ENCODE measurements at places on chromosomes 2 and 18.

DNA sequence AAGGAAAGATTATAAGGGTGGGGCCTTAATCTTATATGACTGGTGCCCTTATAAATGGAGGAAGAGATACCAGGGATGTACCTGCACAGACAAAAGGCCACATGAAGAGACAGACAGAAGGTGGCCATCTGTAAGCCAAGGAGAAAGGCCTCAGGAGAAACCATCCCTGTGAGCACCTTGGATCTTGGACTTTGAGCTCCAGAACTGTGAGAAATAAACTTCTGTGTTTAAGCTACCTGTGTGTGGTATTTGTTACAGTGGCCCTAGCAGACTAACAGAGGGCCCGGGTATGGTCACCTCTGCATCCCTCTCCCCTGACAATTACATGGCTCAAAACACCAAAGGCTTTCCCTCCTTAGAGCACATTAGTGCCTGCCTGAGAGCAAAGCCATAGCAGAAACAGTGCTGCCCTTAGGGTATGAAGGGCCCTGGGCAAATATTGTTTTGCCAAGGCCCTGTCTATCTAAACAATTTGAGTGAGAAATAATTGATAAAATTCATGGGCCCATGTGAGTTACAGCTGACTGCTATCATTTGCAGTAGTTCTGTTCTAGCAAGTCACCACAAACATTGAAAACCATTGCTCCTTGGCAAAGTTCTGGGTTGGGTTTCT, 109.3 kb upstream of the MYCN start:
- no peak for DNase-seq

- DNase-seq, result no peak
Measured at GRCh38 chr18:54845787-54846186, 17.5 kb downstream of the RAB27B start.

DNA sequence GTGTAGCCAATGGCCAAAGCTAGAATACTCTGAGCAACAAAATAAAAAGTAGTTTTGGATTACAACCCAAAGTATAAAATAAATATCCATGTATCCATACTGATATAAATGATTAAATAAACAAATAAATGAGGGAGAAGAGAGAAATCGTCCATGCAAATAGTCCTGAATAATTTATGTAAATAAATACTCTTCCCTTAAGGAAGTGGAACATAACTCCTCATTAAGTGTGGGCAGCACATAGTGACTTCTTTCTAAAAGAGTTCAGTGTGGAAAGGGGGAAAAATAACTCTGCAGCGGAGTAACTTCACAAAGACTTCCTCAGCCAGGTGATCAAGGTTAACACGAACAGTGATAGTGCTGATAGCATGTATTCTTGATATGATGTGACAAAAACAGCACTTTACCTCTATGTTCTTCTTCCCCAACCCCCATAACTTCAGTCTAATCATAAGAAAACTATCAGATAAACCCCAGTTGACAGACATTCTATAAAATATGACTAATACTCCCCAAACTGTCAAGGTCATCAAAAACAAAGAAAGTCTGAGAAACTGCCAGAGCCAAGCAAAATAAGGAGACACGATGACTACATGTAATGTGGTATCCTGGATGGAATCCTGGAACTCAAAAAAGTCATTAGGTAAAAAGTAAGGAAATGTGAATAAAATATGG, 30.7 kb downstream of the METTL8 start:
- DNase-seq, result no peak

- DNase-seq, result no peak
Measured at GRCh38 chr2:16184945-16185660, 244.8 kb downstream of the MYCN start.

GRCh38 chr2:33509908-33510585, 33.6 kb downstream of the RASGRP3 start:
- no peak for DNase-seq

- no peak for DNase-seq
Measured at GRCh38 chr2:5234563-5234962, 457.6 kb upstream of the SOX11 start.

GRCh38 chr18:51330148-51330547, 132.7 kb upstream of the MEX3C start:
- no peak for DNase-seq

GRCh38 chr2:59083075-59083828, 842.1 kb upstream of the FANCL start:
- DNase-seq, result no peak

GRCh38 chr2:165007161-165007744, 51.9 kb upstream of the SLC38A11 start:
- DNase-seq, result no peak

DNA sequence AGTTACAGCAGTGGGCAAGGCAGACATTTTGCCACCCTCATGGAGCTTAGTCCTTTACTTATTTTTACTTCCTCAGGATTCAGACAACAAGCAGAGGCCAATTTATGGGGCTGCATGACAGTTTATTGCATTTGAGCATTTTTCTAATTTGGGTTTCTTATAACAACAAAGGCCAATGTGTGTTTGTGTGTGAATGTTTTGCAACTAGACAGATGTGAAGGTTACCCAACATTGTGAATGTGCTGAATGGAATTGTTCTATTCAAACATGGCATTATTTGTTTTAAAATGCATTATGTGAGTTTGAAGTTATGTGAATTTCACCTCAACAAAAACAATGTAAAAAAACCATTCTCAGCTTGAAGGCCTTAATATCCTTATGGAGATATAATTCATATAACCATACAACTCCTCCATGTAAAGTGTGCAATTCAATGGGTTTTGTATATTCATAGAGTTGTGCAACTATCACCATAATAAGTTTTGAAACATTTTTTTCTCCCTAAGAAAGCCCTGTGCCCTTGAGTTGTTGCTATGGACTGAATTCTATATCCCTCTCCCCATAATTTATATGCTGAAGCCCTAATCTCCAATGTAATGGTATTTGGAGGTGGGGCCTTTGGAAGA, 57.3 kb downstream of the CCDC195 start:
- DNase-seq, result no peak

GRCh38 chr2:226139759-226140158, 659.9 kb downstream of the IRS1 start:
- no peak for DNase-seq

DNA sequence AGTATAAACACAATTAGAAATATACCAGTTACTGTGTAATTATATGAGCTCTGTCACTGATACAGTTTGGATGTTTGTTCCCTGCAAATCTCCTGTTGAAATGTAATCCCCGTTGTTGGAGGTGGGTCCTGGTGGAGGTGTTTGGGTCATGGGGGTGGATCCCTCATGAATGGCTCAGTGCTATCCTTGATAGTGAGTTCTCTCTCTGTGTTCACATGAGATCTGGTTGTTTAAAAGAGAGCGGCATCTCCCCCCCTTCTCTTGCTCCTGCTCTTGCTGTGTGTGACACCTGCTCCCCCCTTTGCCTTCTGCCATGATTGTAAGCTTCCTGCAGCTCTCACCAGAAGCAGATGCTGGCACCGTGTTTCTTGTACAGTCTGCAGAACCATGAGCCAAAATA, 24.1 kb downstream of the MTX2 start:
- no peak for DNase-seq

- DNase-seq, result no peak
Measured at GRCh38 chr2:21379140-21379539, 255.4 kb downstream of the TDRD15 start.

- DNase-seq, result no peak
Measured at GRCh38 chr2:49162151-49162550, 7.8 kb upstream of the FSHR start.

- no peak for DNase-seq
Measured at GRCh38 chr2:62512384-62512783, 6.4 kb upstream of the TMEM17 start.

DNA sequence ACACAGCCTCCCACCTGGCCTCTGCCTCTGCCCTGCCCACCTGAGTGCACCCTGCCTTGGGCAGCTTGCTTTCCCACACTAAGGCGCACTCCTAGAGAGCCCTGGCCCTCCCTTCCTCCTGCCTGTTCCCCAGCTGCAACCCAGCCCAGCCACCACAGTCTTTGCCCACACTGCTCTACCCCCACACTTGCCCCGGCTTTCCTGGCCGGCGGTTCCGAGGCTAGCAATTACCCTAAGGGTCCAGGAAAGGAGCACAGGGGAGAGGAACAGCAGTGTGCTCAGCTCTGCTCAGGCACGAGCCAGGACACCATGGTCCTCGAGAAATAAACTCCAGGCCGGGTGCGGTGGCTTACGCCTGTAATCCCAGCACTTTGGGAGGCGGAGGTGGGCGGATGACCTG, 237.8 kb upstream of the RAB6C start:
- DNase-seq, result no peak

All from lower lobe of right lung (tissue), 2 donors.